ENCODE measurements at places on chromosomes 1 and 21.

DNA sequence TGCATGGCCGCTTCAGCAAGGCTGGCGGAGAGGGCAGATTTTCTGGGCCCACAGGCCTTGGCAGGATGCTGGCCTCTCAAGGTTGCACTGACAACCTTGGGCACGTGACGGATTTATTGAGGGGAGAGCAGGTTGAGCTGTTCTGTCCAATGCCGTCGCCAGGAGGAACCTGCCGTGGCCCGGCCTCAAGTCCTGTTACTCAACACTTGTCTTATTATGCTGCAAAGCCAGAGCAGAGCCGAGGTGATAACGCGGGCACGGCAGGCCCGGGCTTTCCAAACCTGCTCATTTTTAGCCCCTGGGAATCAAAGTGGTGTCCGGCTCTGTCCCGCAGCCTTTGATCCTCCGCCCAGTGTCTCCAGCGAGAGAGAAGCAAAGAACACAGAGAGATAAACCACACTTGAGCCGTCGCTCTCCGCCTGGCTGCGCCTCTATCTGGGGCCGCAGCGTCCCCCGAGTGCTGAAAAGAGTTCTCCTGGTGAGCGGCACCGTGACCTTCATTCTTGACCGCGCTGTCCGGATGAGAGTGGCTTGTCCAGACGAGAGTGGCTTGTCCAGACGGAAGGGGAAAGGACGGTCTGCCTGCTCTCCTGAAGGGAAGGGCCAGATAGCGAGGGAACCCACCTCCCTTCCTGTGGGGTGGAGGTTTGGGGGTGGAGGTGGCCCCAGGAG, 162.3 kb upstream of the ARHGEF16 start:
- no peak for DNase-seq

GRCh38 chr1:159839116-159839849, 12.6 kb downstream of the SLAMF8 start:
- no peak for DNase-seq

GRCh38 chr21:46195595-46196195, 11.4 kb upstream of the SPATC1L start:
- no peak for DNase-seq

GRCh38 chr1:60813071-60813470, 269.3 kb upstream of the NFIA start:
- no peak for DNase-seq

DNA sequence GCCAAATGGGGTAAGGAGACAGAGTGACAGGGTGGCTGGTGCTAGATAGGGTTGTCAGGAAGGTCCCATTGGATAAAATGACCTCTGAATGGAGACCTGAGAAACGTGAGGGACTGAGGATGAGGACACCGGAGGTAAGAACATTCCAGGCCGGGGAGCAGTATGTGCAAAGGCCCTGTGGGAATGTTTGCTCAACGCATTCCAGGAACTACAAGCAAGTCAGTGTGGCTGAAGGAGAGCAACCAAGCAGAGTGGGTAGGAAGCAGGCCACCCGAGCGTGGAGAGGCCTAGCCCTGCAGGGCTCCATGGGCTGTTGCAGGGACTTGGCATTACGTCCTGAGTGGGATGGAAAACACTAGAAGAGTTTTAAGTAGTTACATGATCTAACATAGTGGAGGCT, 185.6 kb downstream of the ZBTB18 start:
- DNase-seq, result no peak

GRCh38 chr1:99771513-99771918, 5.1 kb upstream of the FRRS1 start:
- no peak for DNase-seq

DNA sequence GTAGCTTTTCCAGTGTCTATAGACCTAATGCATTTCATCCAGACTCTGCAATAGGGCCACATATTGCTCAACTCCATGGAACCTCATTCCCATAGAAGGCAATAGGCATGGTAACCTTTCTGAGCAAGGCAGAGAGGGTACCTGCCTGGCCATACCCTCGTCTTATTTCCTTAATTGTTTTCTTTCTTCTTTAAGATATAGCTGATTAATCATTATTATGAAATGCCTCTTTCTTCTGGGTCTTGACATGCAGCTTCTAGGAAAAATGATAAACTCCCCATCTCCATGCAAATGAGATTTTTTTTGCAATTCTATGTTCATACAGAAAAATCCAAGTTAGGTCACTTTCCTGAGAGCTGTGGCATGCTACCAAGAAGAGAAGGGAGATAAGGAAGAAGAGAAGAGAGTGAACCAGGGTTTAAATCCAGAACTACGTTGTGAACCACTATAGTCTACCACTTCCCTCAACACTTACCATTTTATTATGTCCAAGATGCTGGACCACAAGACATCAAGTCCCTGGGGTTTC, 33.0 kb upstream of the IL20 start:
- peak; percentile 52 for DNase-seq

DNA sequence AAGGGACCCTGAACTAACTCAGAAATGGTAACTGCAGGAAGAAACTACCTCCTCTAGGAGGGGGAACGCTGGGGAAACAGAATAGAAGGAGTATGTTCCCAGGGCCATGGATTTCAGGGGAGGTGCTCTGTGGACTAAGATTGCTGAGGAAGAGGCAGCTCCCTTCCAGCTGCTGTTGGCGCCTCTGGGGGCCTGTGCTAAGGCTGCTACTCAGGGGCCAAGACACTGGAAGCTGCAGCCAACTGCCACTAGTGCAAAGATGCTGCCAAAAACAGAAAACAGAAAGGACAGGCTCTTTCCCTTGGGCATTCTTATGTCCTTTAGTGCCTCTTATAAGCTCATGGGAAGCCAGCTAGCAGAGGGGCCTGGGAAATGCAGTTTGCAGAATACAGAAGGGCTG, 58.0 kb upstream of the SGIP1 start:
- no peak for DNase-seq

- DNase-seq, result no peak
These were observed 45.5 kb upstream of the RPL11 start for GRCh38 chr1:23646091-23646490.

GRCh38 chr1:244296447-244296846, 155.3 kb downstream of the ADSS2 start:
- DNase-seq, result peak; percentile 65

DNA sequence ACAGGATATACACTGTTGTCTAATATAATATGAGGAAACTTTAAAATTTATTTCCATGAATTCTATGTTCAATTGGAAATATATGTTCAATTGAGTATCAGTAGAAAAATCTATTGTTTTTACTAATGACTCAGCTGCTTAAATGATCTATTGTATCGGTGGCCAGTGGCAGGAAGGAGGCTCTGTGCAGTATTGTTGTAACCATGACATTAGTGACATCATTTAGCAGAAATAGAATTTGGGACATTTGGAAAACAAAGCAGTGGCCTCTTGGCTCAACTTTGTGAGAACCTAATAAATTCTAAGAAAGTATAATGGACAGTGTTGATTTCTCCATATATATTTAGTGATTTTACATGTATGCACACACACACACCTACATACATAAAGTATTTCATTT, 257.4 kb downstream of the PDE4B start:
- no peak for DNase-seq

DNA sequence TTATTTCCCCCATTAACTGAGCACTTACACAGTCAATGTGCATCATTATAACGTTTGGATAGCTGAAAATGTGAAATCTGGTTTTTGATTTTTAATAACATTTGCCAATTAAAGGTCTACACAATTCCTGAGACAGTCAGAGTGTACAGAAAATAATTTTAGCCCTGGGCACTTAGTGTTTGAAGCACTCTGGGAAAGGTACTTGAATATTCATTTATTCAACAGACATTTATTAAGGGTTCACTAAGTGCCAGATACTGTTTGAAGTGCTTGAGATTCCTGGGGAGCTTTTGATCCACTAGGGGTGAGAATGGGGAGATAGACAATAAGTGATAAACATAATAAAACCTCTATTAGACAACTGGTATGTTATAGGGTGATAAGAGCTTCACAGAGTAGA, 141.8 kb downstream of the DISC1 start:
- DNase-seq, result no peak

DNA sequence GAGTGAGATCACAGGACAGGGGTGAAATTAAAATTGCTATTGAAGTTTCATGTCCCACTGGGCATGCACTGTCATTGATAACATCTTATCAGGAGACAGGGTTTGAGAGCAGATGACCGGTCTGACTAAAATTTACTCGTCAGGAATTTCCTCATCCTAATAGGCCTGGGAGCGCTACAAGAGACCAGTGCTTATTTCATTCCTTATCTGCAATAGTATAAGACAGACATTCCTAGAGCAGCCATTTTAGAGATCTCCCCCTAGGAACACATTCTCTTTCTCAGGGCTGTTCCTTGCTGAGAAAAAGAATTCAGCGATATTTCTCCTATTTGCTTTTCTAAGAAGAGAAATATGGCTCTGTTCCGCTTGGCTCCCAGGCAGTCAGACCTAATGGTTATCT, 181.4 kb upstream of the ETV3 start:
- DNase-seq, result no peak

DNA sequence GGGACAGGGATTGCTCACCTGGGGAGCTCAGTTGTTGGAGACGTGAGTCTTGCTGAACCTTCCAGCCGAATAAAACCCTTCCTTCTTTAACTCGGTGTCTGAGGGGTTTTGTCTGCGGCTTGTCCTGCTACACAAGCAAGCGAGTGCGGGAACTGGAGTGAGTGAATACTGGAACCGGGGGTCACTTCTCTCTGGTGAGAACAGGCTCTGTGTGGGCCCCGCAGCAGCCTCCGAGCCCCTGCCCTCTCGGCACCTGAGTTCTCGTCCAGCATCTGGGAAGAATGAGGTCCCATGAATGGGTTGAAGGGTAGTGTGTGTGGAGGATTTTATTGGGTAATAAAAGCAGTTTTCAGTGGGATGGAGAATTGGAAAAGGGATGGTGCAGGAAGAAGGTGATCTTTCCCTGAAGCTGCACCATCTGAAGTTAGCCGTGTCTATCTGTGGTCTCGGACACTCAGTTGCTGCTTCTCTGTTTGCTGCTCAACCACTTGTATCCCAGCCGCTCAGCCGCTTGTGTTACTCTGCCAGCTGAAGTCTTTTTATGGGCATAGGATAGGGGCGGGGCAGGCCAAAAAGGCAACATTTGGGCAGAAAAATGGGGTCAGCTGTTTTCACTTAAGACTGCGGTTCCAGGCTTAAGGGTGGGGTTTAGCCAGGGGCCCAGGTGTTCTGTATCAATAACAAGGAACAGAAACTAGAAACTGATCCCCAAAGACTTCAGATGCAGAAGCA, 450.6 kb upstream of the CAMK1G start:
- DNase-seq, result no peak

GRCh38 chr1:93967306-93967705, 58.1 kb upstream of the GCLM start:
- no peak for DNase-seq

DNA sequence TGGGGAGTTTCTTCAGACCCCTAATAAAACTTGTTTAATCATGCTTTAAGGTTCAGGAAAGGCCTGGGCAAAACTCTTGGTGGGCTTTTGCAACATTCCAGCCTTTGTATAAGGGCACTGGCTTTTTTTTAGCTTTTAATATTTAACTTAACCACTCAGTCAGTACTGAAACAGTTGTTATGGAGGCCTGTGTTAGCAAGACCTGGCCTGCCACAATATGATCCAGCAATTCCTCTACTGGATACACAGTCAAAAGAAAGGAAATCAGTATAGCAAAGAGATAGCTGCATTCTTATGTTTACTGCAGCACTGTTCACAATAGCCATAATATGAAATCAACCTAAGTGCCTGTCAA, 75.1 kb upstream of the COG2 start:
- no peak for DNase-seq

GRCh38 chr1:197284966-197285365, 16.9 kb downstream of the CRB1 start:
- peak; percentile 42 for DNase-seq

DNA sequence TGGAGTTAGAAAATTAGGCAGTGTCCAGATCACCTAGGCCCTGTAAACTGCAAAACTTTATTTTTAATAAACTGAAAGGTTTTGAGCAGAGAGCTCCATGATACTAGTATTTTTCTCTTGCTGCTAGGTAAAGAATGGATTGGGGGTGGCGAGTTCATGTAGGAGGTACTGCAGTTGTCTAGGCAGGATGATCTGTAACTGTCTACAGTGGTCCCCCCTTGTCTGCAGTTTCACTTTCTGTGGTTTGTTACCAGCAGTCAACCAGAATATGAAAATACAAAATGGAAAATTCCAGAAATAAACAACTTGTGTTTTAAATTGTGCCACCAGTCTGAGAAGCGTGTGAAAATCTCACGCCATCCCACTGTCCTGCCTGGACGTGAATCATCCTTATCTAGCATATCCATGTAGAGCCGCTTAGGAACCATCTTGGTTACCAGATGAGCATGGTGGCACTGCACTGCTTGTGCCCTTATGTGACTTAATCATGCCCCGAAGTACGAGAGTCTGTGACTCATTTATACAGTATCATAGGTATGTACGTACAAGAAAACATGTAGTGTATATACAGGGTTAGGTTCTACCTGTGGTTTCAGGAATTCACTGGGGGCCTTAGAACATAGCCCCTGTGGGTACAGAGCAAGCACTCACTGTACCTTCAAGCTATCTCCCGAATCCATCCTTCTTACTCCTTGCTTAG, 94.2 kb downstream of the AHCTF1 start:
- DNase-seq, result no peak

- DNase-seq, result peak; percentile 34
These were observed 258.3 kb downstream of the SRGAP2C start for GRCh38 chr1:121443001-121443540.

Data from suppressor macrophage treated with lipopolysaccharide for 4 hours (primary cell).